ENCODE measurements at places on chromosomes 3 and 15.

DNA sequence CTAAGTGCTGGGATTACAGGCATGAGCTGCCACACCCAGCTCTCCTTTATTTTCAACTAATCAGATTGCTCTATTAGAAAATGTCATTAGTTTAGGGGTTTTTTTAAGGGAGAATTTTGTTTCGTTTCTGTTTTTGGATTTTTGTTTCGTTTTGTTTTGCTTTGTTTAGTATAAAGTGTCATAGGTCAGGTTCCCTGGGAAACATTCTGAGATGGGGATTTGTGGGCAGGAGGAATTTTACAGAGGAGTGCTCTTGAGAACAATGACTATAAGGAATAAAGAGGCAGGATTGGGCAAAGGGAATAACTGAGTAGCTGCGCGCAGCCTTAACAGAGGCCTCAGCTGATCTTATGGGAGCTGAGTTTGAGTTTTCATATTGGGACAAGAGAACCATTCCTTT lies 86.8 kb upstream of the NR2F2 start:
- no peaks in the 10 kb centered on the region for H3K36me3 ChIP-seq
- H3K4me3 ChIP-seq, result no peak overlapping the region
- no peak for DNase-seq
- peaks cover 26% of the 10 kb centered on the region for H3K4me1 ChIP-seq

- DNase-seq, result no peak
Measured at GRCh38 chr3:187040516-187041361, 98.6 kb downstream of the RPL39L start.

DNA sequence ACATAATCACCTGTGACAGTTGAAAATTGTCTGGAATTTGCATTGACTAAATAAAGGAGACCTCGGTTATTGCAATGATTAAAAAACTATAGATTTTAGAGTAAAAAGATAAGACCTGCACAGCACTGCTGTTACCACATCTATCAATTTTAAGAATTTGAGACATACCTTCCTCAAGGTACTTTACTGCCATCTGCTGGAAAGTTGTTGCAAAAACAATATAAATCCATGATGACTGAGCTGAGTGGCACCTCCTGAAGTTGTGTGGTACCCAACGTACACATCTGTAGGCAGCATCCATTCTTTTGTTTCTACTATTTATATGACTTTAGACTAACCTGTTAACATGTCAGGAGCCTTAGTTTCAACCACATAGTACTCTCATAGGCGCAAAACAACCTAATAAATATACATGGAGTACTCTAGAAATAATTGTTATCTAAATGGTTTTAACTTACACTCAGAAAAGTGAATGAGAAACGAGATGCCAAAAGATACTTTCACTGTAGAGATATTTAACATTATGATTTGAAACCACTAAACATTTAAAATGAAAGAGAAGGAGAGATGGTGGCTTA lies 106.7 kb downstream of the GHSR start:
- H3K36me3 ChIP-seq, result peaks cover 49% of the 10 kb centered on the region
- H3K4me1 ChIP-seq, result no peaks in the 10 kb centered on the region
- no peak overlapping the region for H3K4me3 ChIP-seq
- H3K27ac ChIP-seq, result no peak overlapping the region
- H3K27me3 ChIP-seq, result no peaks in the 10 kb centered on the region
- DNase-seq, result no peak

DNA sequence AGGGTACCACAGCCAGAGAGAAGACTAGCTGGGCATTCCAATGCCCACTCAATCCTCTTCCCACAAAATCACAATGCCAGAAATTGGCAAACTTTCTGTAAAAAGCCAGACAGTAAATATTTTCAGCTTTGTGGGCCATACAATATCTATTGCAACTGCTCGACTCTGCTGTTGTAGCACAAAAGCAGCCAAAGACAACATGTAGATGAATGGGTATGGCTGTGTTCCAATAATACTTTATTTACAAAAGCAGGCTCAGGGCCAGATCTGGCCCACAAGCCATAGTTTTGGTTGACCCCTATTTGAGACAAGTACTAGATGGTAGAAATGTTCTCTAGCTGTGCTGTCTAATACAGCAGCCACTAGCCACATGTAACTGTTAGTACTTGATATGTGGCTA lies 330.9 kb downstream of the ERC2 start:
- H3K4me3 ChIP-seq, result no peak overlapping the region
- H3K27ac ChIP-seq, result no peak overlapping the region
- H3K4me1 ChIP-seq, result peaks cover 11% of the 10 kb centered on the region
- no peak for DNase-seq
- H3K36me3 ChIP-seq, result no peaks in the 10 kb centered on the region

DNA sequence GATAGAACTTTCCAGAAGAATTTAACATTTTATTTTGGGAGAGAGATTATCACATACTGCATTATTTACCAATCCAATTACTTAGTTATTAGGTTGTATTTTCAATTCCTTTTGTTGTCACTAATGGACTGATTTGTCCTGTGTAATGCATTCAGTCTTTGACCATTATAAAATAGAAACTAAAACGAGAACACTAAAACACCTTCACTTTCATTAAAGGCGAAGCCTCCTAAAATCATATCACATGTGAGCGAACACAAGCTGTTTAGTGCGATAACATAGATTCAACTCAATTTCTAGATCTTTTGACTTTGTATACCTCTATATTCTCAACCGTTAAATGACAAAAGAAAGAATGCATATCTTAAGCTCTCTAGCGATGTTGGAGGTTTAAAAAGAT lies 253.4 kb downstream of the VGLL3 start:
- no peak overlapping the region for H3K4me3 ChIP-seq
- H3K27me3 ChIP-seq, result no peaks in the 10 kb centered on the region
- H3K27ac ChIP-seq, result no peak overlapping the region
- H3K36me3 ChIP-seq, result no peaks in the 10 kb centered on the region
- DNase-seq, result no peak
- H3K4me1 ChIP-seq, result no peaks in the 10 kb centered on the region

DNA sequence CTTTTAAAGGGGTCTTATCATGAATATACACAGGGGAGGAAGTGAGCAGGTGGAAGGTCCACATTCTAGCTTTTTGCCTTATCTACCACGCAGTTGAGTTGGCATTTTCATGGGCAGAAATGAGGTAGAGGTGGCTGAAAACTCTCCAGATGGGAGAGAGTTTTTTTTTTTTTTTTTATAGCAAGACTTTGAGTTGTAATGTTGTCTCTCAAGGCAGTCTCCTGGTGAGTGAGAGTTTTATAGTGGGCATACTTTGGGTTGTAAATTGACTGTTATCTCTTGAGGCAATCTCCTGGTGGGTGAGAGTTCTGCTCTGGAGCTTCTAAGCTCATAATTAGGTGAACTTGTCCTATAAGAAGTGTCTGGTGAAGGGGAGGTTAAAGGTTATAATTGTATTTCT lies 191.7 kb upstream of the NAALADL2 start:
- H3K27me3 ChIP-seq, result no peaks in the 10 kb centered on the region
- no peaks in the 10 kb centered on the region for H3K4me1 ChIP-seq
- H3K27ac ChIP-seq, result no peak overlapping the region
- H3K36me3 ChIP-seq, result no peaks in the 10 kb centered on the region

DNA sequence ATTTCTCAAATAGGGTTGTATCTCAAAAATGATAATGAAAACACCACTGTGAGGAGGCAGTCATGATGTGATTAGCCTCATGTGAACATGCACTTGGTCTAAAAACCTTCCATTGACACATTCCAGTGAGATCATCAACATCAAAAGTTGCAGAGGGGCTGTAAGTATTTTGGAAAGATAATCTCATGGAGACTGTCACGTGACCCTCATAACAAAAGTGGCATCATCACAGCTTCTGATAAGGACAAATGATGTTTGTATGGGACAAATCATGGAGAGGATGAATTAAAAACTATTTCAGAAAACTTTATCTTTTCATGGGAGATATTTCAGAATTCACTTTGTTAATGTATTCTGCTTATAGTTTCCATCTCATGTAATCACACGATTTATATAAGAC lies 203.1 kb upstream of the NDN start:
- no peaks in the 10 kb centered on the region for H3K4me1 ChIP-seq
- DNase-seq, result no peak
- H3K27ac ChIP-seq, result no peak overlapping the region
- no peaks in the 10 kb centered on the region for H3K27me3 ChIP-seq
- H3K36me3 ChIP-seq, result peaks cover 34% of the 10 kb centered on the region

GRCh38 chr3:170383567-170383966 lies 26.1 kb downstream of the SKIL start:
- H3K4me3 ChIP-seq, result no peak overlapping the region
- DNase-seq, result no peak
- H3K27me3 ChIP-seq, result no peaks in the 10 kb centered on the region
- peaks cover 70% of the 10 kb centered on the region for H3K36me3 ChIP-seq
- peak overlapping the region; percentile 22 for H3K27ac ChIP-seq
- H3K4me1 ChIP-seq, result peaks cover 10% of the 10 kb centered on the region

DNA sequence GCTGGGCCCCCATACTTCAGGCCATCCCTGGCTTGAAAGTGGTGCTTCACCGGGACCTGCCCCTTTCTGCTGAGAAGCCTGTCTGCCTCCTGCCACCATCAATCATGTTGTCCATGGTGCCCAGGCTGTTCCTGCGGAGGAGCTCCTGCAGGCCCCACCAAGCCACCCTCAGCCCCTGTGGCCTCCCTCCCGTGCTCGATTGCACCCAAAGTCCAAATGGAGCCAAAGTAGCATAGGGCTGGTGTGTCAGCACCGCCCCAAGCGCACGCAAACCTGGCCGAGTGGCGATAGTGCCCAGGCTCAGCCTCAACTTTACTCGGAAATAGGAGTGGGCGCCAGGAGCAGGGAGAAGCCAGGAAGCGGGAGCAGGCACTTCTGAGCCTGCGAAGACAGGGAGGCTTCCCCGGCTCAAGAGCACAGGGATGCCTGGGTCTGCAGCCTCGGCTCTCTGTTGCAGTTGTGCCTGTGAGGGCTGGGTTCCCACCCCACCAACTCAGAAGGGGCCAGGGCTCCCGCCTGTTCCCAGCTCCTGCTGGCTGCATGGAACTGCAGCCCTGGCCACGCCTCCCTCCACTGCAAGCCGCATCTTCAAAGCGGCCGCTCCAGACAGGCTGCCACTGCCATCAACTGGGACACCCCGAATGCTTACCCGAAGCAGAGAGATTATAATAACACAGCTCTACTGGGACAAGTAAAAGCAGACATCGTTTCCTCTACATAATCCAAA lies 203.0 kb downstream of the ARRDC4 start:
- peaks cover 5% of the 10 kb centered on the region for H3K36me3 ChIP-seq
- no peaks in the 10 kb centered on the region for H3K27me3 ChIP-seq
- H3K27ac ChIP-seq, result no peak overlapping the region
- H3K4me3 ChIP-seq, result no peak overlapping the region
- no peak for DNase-seq

GRCh38 chr3:46861605-46862368 lies 1.5 kb downstream of the MYL3 start:
- H3K4me3 ChIP-seq, result no peak overlapping the region
- peaks cover 3% of the 10 kb centered on the region for H3K27me3 ChIP-seq
- H3K36me3 ChIP-seq, result no peaks in the 10 kb centered on the region
- no peaks in the 10 kb centered on the region for H3K4me1 ChIP-seq
- peak; percentile 8 for DNase-seq

- H3K4me3 ChIP-seq, result peak overlapping the region; percentile 91
- peaks cover 32% of the 10 kb centered on the region for H3K36me3 ChIP-seq
Measured at GRCh38 chr3:128618398-128618726, 32.3 kb downstream of the RPN1 start.

DNA sequence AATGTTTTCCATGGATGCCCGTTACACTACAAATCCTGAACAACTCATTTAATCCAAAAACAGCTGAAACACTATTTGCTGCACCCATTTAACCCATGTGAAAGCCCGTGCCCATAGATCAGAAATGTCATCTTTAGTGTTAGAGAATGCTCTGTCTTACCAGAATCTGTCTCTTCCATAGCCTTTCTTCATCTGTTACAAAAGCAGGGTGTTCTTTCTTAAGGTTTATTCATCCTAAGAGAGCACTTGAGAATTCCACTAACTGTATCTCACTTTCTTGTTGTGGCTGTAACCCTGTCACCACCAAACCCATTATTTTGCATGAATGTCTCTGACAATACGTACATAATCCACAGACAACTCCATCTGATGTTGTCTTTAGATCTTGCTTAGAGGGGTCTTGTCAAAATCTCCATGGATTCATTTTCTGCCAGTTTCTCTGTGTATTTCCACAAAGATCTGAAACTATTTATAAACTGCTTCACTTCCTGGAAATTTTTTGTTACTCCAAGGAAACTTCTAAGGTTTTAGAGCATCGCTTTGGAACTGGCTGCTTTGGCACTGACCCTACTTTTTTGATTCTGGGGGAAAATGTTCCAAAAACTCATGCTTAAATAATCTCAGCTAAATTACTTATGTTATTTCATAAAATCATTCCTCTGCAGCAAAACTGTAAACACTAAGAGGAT lies 167.8 kb upstream of the CCDC54 start:
- DNase-seq, result no peak

- H3K4me3 ChIP-seq, result no peak overlapping the region
- no peak for DNase-seq
- no peak overlapping the region for H3K27ac ChIP-seq
- no peaks in the 10 kb centered on the region for H3K4me1 ChIP-seq
- no peaks in the 10 kb centered on the region for H3K27me3 ChIP-seq
Measured at GRCh38 chr15:79257454-79257853, 25.1 kb upstream of the ANKRD34C start.

DNA sequence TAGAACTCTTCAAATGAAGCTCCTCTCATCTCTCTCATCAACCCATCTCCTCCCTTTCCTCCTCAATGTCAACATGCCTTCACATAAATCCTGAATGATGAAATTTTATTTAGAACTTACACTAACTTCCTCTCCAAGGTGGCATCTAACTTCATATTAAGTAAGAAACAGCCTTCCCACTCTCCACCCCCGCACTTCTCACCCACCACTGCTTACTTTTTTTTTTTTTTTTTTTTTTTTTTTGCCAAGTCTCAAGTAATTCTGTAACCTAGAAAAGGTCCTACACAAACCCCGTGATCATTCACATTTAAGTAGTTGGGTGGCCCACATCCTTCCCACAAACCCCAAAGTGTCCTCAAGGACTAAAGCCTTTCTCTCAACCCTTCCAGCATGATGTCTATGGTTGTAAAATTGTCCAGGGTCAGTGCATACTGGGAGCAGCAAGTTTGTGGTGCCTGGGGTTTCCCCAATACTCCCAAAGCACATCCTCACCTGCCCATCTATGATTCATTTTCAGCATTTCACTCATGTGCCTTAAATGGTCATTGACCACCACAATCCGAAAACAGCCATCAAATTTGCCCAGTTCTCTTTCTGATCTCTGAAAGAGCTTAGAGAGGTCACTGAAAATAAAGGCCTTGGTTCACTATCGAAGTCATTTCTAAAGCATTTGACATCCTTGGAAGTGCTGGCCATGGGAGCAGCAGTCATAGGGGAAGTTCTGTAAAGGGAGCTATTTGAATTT lies 47.2 kb downstream of the CD86 start:
- no peak overlapping the region for H3K27ac ChIP-seq
- H3K27me3 ChIP-seq, result no peaks in the 10 kb centered on the region
- H3K4me3 ChIP-seq, result no peak overlapping the region
- H3K4me1 ChIP-seq, result peaks cover 4% of the 10 kb centered on the region
- H3K36me3 ChIP-seq, result no peaks in the 10 kb centered on the region

DNA sequence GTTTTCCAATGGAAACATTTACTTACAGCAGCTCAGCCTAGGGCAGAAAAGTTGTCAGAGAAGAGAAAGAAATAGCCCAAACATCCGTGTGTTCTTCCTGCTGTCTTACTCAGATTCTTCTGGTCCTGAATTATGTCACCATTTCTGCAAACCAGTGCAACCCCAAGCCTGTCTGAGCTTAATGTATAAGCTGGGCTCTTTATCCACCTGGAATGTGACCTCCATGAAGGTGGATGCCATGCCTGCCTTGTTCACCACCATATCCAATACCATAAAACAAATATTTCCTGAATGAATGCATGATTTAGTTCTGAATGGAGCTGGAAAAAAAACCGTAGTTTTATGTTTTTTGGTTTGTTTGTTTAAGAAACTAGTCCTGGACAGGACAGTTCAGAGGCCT lies 150.9 kb downstream of the RYR3 start:
- H3K4me3 ChIP-seq, result no peak overlapping the region
- peaks cover under 1% of the 10 kb centered on the region for H3K4me1 ChIP-seq
- no peak overlapping the region for H3K27ac ChIP-seq
- peaks cover 7% of the 10 kb centered on the region for H3K27me3 ChIP-seq

Measured in WTC11 (cell line).